T47D (cell line): ENCODE measurements at places on chromosomes 6 and 20.

GRCh38 chr6:73180763-73181619, 44.3 kb downstream of the KHDC1L start:
- DNase-seq: peak; percentile 76

- no peak for DNase-seq
Measured at GRCh38 chr6:158769234-158769770, 49.9 kb downstream of the EZR start.

GRCh38 chr6:15239616-15240364, 6.1 kb upstream of the JARID2 start:
- DNase-seq: no peak

DNA sequence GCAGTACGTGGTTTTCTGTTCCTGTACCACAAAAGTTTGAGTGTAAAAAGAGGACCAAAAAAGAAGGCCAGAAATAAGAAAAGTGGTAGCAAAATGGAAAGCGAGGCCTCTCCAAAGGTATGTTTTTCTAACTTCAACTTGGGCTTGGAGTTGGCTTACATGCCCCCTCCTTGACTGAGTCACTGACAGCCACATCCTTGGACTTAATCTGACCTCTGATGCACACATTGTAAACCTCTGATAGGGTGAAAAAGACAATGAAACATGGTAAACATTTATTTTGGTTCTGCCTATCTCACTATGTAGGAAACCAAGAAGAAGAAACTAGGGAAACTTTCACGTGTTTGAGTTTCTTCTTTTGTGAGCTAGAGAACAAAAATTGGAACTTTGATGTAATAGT, 503.2 kb upstream of the ID4 start:
- no peak for DNase-seq

- DNase-seq: no peak
Measured at GRCh38 chr6:35230498-35230897, 16.7 kb downstream of the SCUBE3 start.

DNA sequence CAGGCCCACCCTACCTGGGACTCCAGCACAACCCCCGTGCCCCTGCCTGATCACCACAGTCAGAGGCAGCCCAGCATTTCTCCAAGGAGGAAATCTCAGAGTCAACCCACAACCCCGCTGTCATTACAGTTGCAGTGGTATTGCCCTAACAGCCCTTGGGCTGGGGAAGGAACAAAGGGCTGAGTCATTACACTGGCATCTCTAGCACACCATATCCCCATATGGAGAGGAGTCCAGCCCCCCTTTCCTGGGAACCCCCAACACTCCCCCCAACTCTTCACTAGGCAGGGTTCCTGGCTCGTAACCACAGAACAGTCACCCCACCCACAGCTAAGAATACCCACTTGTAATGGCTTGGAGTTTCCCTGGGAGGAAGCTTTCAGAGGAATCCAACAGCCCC, 149.4 kb upstream of the OGFRL1 start:
- DNase-seq: no peak

DNA sequence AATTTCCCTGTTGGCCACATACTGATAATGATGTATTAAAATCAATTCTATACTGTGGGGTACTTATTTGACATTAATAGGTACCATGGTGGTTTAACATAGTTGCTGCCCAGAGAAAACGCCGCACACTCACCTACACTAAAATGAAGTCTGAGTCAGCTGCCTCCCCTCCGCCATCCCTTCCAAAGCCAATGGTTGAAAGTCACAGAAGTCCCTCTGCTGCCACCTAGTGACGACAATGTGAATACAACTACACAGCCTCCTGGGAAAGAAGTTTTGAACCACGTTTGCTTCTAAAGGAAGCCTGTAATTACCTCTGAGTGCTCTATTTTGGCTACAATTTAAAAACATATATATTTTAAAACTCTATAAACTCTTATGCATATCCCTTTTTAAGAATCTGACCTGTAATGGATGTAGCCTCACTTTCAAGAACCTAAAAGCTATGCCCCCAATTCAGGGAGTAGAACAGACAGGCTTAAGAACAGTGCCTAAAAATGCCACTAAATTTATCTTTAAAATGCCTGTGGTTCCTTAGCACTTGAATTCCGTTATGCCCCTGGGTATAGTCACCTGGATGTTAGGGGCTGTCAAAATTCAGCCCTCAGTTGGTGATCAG, 20.6 kb upstream of the ECI2 start:
- no peak for DNase-seq

DNA sequence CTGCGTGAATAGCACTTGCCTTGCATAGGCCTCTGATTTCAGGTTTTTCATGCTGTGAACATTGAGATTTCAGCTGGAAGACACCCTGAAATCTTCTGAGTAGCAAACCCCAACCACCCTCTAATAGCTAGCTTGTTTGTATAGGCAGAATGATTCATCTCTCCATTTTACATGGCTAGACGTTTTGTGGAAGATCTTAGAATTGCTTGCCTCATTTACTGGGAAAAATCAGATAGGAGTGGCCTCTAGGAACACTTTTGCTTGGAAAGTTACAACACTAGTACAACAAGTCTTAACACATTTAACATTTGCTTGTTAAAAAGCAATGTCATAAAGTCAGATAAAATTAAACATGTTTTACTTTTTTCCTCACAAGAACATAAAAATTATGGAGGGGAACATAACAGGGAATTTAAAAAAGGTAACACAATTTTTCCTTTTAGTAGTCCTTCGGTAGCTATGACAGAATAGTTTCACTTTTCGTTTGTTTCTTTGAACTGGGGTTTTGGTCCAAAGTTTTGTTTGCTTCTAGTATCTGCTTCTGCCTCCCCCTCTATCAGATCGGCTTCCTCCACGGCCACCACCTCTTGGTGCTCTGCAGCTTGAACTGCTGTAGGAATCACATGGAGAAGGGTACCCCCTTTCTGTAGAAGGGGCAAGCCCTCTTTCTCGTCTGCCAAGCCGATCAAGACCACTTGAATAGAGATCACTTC, 102.2 kb upstream of the PTCHD4 start:
- no peak for DNase-seq
